Kidney tubule cell (primary cell): ENCODE measurements at places on chromosomes 2 and 18.

- DNase-seq = peak; percentile 32
These were observed 183.1 kb downstream of the STK39 start for GRCh38 chr2:168064011-168064998.

GRCh38 chr2:128058114-128058513 lies 30.3 kb upstream of the SAP130 start:
- no peak for DNase-seq

GRCh38 chr2:20618886-20619521 lies 31.9 kb downstream of the HS1BP3 start:
- DNase-seq = no peak

GRCh38 chr2:71702071-71702970 lies 249.0 kb downstream of the DYSF start:
- no peak for DNase-seq

DNA sequence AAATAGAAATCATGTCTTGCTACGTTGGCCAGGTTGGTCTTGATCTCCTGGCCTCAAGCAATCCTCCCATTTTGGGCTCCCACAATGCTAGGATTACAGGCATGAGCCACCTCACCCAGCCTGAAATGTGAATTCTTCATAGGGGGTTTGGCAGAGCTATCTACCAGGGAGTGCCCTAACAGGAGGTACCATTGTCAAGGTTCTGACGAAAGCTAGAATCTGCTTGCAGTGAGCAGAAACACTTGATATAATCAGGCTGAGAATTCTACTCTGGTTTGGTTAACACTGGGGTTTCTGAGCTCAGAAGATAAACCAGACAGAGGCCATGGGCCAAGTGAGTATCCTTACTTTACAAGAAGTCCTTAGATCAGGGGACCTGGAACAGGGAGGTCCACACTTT lies 7.2 kb upstream of the LAMA3 start:
- no peak for DNase-seq

DNA sequence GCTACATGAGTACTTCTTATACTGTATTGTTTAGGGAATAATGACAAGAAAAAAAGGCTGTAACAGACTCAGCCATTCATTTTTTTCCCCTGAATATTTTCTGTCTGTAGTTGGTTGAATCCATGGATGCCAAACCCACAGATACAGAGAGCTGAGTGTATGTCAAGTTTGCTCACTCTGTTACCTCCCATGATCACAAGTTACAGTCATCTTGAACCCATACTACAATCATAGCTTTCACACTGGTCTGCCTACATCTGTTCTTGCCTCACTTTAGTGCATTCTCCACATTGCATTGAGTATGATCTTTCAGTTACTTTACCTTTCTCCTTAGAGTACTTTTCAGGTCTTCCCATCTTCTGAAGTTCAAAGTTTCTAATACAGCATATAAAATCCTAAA lies 94.0 kb downstream of the BIRC6 start:
- DNase-seq = no peak

GRCh38 chr2:227280895-227281294 lies 44.2 kb upstream of the MFF start:
- no peak for DNase-seq

DNA sequence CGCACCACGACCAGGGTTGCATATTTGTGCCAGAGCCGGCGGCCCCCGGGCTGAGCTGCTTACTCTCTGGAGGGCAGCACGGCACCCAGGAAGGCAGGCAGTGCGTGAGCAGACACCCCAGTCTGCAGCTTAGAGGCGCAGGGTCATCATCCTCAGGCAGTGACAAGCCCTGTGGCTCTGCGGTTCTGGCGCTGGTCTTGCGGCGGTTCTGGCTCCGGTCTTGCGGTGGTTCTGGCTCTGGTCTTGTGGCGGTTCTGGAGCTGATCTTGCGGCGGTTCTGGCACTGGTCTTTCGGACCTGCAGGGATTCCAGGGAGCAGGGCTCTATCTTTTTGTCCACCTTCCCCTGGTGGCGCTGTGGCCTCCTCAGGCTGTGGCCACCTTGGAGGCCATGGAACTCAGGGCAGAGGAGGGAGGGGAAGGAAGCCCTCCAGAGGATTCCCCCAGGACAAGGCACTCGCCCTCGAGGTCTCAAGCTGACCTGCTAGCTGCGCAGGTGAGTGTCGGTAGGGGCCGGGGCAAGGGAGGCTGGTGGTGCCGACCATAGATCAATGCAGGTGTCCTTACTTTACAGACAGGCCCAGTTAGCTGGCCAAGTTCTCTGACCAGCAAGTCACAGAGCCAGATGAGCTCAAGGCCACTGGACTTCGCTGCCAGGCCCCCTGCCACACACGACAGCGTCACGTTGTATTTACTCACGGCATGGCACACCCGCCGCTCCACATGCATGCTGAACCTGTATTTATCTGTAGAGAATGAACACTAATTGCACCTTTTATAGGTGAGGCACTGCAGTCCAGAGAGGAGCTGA lies 14.9 kb downstream of the ESPNL start:
- no peak for DNase-seq

DNA sequence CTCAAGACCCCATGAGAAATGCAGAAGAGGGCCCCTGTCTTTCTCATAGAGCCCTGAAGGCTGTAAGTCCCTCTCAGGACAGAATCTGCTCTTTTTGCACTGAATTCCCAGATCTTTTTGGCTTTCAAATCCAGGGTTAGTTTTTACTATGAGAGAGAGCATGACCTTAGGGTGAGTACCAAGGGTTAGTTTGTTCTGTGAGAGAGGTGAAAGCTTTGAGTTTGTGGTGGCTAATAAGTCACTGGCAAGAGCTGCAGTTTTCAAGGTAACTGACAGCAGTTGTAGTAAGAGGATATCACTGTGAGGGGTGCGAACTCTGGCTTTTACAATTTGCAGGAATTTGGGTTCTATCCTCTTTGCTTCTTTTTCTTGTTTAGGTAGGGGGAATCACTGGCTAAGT lies 248.4 kb upstream of the KCNH7 start:
- no peak for DNase-seq

DNA sequence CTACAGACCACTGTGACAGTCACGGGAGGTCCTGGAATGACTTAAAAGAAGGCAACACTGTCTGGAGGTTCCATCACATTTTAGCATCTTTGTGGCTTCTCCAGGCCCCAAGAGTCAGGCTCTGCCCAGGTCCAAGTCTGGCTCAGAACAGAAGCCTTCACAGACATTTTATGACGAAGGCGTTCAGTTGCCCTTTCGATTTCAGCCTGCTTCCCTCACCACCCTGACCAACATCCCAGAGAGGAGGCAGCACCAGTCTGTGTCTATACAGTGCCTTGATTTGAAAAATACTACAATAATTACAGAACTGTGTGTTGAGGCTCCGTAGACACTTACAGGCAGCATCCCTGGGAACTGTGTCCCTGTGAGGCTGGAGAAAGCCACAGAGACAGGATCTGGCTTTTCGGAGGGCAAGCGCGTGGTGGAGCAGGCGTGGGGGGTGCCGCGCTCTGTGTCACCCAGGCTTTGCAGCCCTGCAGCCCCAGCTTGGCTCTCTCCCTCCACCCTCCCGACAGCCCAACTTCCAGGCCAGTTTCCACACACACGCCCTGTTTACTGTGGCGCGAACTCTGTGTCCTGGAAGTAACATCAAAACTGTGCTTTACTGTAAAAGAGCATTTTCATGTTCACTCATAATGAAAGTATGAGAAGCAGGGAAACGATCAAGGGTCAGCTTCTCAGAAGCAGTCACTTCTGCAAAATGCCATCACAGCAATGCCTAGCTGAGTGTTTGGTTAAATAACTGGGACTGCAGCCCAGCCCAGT lies 153.5 kb upstream of the ALKAL2 start:
- no peak for DNase-seq

GRCh38 chr2:239882781-239883180 lies 142.4 kb downstream of the NDUFA10 start:
- no peak for DNase-seq

- DNase-seq = peak; percentile 92
These were observed 15.4 kb downstream of the DSG2 start for GRCh38 chr18:31513189-31513935.
